GM12864 (cell line): ENCODE measurements at places on chromosomes 2 and 18.

DNA sequence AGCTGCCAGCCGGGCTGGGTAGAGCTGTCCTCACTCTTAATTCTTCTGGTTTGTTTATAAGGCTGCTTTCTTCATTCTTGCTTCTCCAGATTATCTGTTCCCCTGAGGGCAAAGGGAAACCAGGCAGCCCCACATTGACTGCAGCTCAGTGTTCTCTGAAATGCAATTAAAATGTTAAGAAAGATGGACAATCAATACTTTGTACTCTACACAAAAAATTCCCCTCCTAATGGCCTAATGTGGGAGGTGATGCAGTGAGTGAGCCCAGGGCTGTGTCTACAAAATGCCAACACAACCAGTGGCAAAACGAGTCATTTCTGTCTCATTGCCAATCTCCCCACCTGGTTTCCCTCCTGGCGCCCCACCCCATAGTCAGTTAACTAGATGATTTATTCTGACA lies 541.7 kb upstream of the RAB6C start:
- no peak for DNase-seq

DNA sequence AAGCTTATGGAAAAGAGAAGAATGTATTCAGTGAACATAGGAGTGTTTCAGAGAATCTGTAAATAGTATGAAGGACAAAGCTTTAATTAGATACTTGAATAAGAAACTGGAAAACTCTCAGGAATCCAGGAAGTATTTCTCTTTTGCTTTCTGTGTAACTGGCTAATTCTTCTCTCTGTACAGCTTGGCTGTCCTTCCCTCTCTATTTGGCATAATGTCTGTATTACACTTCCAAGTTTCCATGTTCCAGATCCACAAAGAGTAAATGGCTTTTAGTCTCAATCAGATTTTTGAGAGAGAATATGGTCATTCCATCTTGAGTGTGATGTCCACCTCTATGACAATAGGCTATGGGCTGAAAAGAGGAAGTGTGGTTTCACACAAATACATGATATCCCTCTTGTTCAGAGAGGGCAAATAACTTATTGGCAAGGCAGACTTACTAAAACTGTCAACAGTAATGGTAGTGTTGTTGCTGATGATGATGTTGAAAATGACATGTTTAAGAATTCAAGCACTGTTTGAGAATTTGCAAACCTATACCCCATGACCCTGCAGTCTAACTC lies 129.2 kb upstream of the ERBB4 start:
- DNase-seq: no peak

- no peak for DNase-seq
These were observed 7.9 kb downstream of the SS18 start for GRCh38 chr18:26082475-26082874.

DNA sequence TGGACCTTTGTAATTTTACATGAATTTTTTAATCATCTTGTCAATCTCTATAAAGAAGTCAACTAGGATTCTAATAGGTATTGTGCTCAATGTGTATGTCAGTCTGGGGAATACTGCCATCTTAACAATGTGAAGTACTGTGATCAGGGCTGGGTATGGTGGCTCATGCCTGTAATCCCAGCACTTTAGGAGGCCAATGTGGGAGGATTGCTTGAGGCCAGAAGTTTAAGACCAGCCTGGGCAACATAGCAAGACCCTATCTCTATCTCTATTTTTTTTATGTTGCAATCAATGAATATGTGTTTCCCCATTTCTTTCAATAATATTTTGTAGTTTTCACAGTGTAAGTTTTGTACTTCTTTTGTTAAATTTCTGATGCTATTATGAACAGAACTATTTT lies 185.0 kb downstream of the DYM start:
- no peak for DNase-seq

GRCh38 chr2:203673933-203674332 lies 32.5 kb upstream of the CD28 start:
- DNase-seq: peak; percentile 74
